Kidney capillary endothelial cell (primary cell): ENCODE measurements at places on chromosomes 1 and 21.

DNA sequence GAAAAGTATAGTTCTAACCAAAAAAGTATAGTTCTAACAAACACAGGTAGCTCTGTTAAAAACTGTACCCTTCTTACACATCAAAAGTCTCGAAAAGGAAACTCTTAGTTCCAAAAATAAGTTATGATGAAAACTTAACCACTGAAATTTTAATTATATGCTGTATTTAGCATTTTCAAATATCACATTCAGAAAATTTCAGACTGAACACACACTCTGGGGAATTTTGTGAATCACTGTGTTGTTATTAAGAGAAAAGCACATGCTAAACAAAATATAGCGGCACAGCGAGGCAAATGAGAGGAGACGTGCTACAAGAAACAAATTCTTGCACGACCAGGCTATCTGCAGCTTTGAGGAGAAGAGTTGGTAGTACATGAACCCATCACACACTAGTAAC is 30.4 kb downstream of the VAV3 start:
- no peak for DNase-seq

DNA sequence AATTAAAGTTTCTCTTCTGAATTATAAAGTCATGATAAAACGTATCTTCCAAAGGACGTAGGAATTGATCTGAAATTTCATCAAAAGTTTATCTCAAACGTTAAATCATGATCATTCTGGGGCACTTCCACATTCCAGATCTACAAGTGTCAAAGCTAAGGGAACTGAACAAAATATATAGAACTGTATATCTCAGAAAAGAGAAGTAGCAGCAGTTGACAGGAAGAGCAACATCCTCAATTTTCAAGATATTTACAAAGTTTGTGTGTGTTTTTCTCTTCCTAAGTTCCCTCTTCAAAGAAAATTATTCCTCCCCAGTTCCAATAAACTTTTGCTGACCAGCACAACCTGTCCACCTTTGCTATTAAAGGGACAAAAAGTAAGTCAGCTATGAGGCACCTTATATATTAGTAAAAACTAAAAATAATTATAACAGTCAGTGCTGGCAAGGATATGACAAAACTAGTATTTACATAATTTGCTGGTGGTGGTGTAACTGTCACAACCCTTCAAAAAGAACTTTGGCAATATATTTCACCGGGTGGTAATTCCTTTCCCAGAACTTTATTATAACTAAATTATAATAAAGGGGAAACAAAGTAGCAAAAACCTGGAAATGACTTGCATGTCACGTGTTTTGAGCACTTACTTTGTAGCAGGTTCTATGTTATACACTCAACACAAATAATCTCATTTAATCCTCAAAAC is 38.5 kb upstream of the EYA3 start:
- DNase-seq: no peak

DNA sequence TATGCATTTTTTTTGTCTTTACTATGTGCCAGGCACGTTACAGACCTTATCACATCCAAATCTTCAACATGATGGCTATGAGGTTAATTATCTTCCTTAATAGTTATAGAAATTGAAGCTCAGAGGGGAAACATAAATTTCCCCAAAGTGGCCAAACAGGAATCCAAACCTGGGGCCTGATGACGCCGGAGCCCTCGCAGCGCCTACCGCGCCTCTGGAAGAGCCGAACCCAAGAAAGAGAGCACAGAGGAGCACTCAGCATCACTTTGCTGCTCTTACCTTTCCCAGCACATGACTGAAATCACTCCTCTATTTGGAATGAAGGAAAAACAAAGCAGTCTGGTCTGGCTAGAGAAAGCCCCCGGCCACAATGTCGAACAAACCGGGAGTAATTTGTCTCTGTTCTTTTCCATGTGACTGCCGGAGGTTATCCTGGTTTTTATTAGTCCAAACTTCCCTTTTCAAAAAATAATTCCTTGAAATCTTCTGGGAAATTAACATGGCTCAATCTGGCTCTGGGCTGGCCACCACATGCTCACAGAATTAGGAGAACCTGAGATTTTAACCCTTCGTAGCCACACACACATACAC is 195.5 kb downstream of the ADSS2 start:
- no peak for DNase-seq

- no peak for DNase-seq
Observed at GRCh38 chr1:226279498-226279897, 29.5 kb downstream of the LIN9 start.

DNA sequence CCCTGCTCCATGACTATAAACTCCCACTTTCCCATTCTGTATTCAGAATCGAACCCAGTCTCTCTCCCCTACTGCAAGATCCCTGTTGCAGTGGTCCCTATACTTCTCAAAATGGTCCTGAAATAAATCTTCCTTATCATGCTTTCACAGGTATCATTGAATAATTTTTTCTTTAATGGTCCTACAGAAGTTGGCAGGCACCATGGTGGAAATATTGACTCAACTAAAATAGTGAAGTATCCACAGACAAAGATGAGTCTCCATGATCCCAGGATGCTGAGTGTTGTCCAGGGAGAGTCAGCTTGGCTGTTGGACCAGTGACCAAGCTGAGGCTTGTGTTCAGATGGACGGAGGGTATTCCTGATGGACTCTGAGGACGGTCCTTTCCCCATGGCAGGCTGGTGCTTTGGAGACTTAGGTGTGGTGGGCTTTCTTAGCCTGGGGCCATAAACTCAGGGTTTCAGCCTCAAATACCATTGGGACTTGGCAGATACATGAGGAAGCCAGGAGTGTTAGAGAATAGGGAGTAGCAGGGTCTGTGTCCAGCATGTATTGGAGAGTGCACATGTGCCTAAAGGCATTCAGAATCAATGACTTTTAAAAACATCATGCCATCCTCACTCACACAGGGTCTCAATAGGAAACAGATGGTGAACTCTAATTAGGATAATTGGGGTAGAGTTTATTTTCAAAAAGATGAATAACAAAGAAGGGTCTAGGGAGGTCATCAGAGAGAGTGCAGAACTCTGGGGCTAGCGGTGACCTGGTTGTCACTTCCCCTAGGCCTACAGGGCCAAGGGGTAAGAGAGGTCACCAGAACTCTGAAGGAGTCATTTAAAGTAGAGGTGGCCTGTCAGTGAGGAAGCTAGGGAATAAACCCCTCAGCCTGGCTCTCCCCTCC is 19.8 kb downstream of the TINAGL1 start:
- no peak for DNase-seq

- DNase-seq: peak; percentile 41
Observed at GRCh38 chr1:178055093-178055492, 38.8 kb upstream of the RASAL2 start.

DNA sequence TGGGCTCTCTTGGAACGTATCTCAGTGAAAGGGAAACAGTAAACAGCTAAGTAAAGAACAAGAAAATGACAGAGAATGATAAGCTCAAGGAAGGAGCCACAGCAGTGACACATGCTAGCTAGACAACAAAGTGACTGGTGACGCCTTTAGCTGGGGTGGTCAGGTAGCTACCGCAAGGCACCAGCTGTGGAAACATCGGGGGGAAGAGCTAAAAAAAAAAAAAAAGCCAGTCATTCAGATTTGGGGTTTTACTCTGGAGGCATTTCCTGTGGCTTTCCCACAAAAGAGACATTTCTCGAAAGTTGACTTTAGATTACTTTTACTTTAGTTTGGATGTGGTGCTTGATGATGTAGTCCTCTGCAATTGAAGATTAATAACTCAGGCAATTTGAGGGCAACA is 2.1 kb downstream of the FHAD1 start:
- DNase-seq: no peak

DNA sequence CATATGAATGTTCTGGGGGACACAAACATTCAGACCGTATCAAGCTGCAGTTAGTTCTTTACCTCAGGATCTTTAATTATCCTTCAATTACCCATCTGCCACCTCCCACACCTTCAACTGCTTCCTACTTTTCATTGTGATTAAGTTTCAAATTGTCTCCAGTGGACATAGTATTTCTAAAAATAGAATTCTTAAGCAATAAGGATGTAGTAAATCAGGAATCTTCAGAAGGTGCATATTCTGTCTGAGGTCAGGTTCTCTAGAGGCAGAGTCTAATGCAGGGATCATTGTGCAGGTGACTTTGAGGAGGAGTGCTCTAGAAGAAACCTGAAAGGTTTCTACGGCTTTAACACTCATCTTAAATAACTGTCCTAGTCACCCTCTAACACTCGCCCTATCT is 102.6 kb upstream of the PPP2R5A start:
- no peak for DNase-seq

DNA sequence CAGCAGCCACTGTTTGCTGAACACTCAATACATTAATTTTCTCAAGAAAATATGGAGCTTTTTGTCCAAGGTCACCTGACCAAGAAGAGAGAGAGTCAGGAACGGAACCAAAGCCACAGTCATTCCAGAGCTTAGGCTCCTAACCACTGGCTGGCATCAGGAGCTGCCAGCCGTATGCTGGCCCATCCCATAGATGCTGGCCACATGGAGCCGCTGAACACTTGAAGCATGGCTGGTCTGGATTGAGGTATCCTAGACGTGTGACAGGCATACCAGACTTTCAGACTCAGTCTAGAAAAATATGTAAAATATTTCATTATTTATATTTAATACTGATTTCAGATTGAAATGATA is 458.7 kb downstream of the MATN1 start:
- no peak for DNase-seq

GRCh38 chr1:158507511-158507910 is 35.5 kb downstream of the OR10R2 start:
- no peak for DNase-seq

DNA sequence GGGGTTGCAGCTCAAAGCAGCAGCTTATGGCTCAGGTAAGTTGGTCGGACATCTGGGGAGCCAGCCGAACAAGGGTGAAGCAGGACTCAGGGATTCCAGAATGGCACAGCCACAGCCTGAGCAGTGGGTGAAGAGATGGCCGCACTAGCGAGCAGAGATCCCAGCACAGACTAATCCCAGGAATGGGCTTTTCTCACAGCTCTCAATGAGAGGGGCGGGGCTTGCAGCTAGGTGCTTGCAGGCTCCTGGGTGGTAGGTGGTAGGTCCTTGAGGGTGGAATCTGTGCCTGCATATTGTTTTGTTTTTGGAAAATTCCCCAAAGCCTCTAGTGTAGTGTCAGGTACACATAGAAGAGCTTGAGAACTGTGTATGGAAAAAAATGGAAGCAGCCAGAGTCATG is 9.0 kb downstream of the KIAA0040 start:
- no peak for DNase-seq

- no peak for DNase-seq
Observed at GRCh38 chr1:211259638-211260126, 516 bp downstream of the RCOR3 start.

GRCh38 chr1:213622365-213623063 is 365.3 kb upstream of the PROX1 start:
- no peak for DNase-seq

- DNase-seq: peak; percentile 46
Observed at GRCh38 chr1:167599957-167600581, 30.0 kb upstream of the RCSD1 start.

DNA sequence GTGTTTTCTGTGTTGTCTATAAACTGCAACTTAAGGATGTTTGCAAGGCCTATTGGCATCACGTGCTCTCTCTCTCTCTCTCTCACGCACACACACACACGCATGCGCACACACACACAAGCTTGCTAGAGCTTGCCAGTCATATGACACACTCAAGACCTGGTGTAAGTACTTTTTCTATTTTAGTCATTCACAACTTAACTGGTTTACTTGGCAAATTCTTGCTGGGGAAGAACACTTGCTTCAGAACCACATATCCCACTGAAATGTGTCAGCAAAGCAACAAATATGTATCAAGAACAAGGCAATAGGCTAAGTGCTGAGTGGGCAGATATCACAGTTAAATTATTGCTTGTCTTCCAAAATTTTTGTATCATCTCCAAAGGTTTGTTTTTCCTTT is 107.8 kb downstream of the DISC1 start:
- no peak for DNase-seq

DNA sequence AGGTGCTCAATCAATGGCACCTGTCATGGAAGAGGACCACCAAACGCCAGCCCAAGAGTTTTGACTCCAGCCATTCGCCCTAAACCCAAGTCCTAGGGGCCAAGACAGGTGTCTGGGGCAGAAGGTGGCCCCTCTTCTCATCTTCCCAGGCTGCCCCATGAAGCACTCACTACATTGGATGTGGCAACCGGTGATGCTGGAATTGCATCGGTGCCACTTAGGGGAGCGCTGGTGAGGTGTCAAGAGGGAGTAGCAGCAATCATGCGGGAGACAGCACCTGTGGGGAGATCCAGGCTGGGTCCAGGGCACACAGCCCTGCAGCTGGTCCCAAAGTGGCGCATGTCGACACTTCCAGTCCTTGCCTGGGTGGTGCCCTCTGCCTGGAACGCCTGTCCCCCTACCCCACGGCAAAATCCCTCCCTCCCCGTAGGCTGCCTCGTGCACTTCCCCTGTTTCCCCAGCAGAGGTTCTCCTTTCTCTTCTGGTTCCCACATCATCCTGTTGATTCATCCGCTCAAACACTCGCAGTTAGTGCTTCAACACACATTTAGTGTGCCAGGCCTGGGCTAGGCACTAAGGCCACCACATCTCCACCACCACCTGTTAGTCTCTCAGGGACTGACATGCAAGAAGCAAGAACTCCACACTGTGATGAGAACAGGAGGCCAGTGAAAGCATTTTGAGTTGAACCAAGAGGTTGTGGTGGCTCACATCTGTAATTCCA is 18.5 kb downstream of the PLA2G2D start:
- DNase-seq: peak; percentile 62

- no peak for DNase-seq
Observed at GRCh38 chr1:25486602-25487001, 55.9 kb downstream of the MACO1 start.

- no peak for DNase-seq
Observed at GRCh38 chr1:180258290-180258689, 28.2 kb downstream of the LHX4 start.

DNA sequence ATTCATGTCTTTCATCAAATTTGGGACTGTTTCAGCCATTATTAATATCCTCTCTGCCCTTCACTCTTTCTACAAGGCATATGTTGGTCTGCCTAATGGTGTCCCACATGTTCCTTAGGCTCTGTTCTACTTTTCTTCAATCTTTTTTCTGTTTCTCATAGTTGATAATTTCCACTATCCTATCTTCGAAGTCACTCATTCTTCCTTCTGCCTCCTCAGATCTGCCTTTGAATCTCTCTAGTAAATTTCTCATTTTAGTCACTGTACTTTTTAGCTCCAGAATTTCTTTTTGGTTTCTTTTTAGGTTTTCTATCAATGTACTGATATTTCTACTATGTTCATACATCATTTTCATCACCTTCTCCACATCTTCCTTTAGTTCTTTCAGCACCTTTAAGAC is 20.0 kb upstream of the NIBAN1 start:
- no peak for DNase-seq

- no peak for DNase-seq
Observed at GRCh38 chr21:15229390-15229789, 164.6 kb upstream of the NRIP1 start.

DNA sequence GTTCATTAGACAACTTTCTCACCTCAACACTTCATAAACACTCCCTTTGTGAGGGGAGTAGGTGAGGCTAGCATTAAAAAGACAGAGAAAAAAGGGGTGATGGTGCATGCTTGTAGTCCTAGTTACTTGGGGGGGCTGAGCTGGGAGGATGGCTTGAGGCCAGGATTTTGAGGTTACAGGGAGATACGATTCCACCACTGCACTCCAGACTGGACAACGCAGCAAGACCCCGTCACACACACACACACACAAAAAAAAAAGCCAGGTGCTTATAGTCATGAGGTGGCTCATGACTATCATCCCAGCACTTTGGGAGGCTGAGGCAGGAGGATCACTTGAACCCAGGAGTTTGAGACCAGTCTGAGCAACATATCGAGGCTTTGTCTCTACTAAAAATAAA is 29.6 kb downstream of the GON4L start:
- DNase-seq: no peak

- DNase-seq: no peak
Observed at GRCh38 chr1:239817276-239817675, 274.4 kb upstream of the FMN2 start.

- no peak for DNase-seq
Observed at GRCh38 chr21:44010429-44010828, 1.7 kb upstream of the TRAPPC10 start.
